ENCODE measurements at places on chromosomes 11 and 22. TPM values are rescaled to one million over a fixed set of nuclear protein-coding genes. Genes with fewer than 3 reads are reported as not detected.

DNA sequence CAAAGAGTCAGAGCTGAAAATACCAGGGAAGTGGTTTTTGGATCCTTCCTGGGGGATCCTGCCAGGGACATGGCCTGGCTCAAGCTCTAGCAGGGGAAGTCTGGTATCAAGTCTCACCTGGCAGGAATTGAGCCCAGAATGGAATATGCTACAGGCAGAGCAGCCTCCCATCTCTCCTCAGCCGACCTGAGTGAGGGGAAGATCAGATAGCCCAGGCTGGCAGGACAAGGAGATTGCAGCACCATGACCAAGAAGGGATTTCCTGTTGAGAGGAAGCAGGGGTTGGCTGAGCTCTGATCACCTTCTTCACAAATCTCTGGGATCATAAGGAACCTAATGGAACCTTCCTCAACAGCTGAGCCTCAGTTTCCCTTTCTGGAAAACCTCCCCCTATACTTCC is 13.0 kb downstream of the OAF start:
- no peaks in the 10 kb centered on the region for H3K27me3 ChIP-seq
- no peak for DNase-seq
- no peaks in the 10 kb centered on the region for H3K36me3 ChIP-seq
- no peak overlapping the region for H3K4me3 ChIP-seq

Gene CCDC81
- 3.1 TPM for total RNA-seq

Gene PATL1
- 23.7 TPM for total RNA-seq

Gene MOGAT2
- not detected for total RNA-seq

Gene CNGA4
- total RNA-seq, result 0.33 TPM

- no peaks in the 10 kb centered on the region for H3K36me3 ChIP-seq
- no peaks in the 10 kb centered on the region for H3K27me3 ChIP-seq
- no peaks in the 10 kb centered on the region for H3K4me1 ChIP-seq
- H3K4me3 ChIP-seq, result no peak overlapping the region
These were observed 35.9 kb upstream of the SESN3 start for GRCh38 chr11:95266751-95267374.

DNA sequence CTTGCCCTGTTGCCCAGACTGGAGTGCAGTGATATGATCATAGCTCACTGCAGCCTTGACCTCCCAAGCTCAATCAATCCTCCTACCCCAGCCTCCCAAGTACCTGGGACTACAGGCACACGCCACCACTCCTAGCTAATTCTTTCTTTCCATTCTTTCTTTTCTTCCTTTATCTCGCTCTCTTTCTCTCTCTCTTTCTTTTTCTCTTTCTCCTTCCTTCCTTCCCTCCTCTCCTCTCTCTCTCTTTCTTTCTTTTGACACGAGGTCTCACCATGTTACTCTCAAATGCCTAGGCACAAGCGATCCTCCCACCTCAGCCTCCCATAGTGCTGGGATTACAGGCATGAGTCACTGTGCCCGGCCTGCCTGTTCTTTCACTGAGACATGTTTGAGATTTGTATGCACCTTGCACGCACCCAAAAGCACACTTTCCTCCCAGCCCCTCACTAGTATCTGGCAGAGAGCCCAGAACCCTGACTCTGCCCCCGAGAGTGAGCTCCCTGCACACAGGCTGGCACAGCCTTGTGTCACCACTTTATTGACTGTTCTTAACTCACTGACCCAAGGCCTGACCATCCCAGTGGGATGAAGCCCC is 56.8 kb downstream of the CD6 start:
- H3K4me3 ChIP-seq, result no peak overlapping the region
- DNase-seq, result no peak
- no peaks in the 10 kb centered on the region for H3K4me1 ChIP-seq
- no peak overlapping the region for H3K27ac ChIP-seq
